NT2/D1 (cell line): ENCODE measurements at places on chromosomes 4 and X.

DNA sequence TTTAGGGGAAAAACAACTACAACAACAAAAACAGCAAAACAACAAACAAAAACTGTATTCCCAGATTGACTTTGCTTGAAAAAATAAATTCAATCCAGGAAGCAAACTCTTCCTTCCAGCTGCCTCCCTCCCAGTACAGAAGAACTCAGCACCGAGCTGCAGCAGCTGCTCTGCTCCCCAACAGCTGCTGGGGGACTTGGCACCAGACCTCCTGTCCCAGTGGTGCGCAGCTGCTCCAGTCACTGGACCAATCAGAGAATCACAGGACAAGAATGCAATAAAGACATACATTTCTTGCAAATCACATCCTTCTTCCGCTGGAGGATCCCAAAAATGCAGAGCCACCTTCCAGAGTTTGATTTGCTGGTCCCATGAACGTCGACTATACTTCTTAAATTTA lies 11.8 kb upstream of the FAM53A start:
- DNase-seq = no peak

- DNase-seq = no peak
Observed at GRCh38 chr4:40848251-40848650, 98.5 kb downstream of the NSUN7 start.

DNA sequence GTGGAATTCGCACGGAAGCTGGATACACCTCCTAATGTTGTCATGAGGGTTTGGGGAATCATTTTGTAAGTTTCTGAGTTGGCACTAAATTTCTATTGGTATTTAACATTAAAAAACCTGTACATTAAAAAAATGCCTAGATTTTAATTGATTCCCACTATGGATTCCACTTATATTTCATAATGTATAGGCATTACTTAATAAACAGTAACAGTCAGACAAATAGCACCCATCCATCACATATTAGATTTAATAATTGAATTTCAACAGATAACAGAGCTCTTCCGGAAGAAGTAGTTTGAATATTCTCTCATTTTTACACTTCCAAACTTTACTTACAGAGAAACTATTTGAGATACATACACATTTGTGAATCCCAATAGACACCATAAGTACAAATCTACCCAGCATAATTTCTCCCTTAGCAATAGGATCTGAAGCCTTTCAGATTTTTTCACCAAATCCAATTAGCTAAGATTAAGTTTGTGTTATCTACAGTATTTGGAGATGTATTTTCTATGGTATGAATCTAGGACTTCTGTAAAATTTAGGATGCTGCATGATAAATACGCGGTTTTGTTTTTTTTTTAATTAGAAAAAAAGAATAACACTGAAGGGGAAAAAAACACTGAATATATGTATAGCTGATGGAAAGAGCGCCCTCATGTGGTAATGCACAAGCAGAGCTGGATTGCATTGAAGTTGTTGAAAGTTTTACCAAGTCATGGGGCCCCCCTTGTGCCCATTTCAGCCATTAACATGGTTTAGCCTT lies 12.2 kb upstream of the ODAM start:
- DNase-seq = peak; percentile 42

DNA sequence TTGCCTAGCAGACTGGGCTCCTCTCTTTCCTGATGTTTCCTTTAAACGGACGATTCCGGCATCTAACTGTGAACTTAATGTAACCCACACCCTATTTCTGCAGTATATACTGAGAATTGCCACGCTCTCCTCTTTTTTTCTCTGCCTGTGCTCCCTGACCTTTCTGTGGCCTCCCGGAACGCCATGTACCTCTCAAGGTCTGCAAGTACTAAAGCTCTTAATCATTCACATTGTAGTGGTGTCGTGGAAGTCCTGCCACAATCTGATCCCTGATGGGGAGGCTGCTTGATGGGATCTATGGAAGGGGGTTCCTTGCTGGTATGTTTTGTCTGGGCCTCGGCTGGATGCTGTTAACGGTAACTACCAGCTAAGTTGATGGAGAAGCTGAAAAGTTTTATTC lies 302.9 kb upstream of the EPHA5 start:
- DNase-seq = no peak

- DNase-seq = no peak
Observed at GRCh38 chrX:18119856-18120255, 100.8 kb downstream of the BEND2 start.

GRCh38 chr4:138327338-138327737 lies 85.2 kb upstream of the SLC7A11 start:
- no peak for DNase-seq

- no peak for DNase-seq
Observed at GRCh38 chr4:184450743-184451535, 23.4 kb downstream of the IRF2 start.

- no peak for DNase-seq
Observed at GRCh38 chrX:1485033-1485432, 32.3 kb upstream of the ASMTL start.

- no peak for DNase-seq
Observed at GRCh38 chr4:76024065-76024464, 768 bp upstream of the CXCL10 start.

DNA sequence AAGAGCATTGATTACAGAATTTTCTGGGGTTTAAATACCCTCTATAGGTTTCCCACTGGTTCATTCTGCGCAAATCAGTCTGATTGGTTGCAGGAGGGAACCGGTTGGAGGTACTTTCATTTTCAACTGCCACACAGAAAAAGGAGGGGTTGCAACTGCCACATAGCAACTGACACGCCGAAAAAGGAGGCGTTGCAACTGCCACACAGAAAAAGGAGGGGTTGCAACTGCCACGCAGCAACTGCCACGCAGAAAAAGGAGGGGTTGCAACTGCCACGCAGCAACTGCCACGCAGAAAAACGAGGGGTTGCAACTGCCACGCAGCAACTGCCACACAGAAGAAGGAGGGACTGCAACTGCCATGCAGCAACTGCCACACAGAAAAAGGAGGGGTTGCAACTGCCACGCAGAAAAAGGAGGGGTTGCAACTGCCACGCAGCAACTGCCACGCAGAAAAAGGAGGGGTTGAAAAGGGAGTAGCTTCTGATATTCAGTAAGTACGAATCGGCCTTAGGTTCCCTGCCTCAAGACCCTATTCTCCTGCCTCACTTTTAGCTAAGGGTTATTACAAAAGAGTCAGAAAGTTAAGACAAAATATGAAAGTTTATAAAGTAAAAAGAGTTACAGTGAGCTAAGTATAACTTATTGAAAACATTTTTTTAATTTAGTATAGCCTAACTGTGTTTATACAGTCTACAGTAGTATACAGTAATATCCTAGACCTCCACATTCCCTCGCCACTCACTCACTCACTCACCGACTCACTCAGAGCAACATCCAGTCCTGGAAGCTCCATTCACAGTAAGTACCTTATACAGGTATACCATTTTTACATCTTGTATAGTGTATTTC lies 431.8 kb downstream of the KCTD8 start:
- no peak for DNase-seq

GRCh38 chrX:51860679-51861078 lies 32.7 kb upstream of the MAGED1 start:
- DNase-seq = peak; percentile 35

GRCh38 chr4:83885256-83886182 lies 349.6 kb downstream of the GPAT3 start:
- no peak for DNase-seq

DNA sequence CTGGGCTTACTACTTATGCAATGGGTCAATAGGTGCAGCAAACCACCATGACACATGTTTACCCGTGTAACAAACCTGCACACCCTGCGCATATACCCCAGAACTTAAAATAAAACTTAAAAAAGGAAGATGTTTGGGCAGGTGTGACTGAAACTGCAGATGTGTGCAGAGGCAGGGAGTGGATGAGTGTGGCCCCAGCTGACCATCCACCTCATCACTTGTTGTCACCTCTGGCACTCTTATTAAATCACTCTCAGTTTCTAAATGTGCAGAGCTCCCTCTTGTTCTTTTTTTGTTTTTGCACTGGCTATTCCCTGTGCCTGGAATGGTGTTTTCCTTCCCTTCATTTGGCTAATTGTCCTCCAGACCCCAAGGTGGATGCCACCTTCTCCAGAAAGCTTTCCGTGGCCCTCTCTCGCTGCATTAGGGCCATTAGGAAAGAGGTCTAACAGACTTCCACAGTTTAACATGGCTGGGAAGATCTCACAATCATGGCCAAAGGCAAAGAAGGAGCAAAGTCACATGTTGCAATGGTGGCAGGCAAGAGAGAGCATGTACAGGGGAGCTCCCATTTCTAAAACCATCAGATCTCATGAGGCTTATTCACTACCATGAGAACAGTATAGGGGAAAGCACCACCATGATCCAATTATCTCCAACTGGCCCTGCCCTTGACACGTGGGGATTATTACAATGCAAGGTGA lies 58.5 kb downstream of the SLC2A9 start:
- DNase-seq = no peak

DNA sequence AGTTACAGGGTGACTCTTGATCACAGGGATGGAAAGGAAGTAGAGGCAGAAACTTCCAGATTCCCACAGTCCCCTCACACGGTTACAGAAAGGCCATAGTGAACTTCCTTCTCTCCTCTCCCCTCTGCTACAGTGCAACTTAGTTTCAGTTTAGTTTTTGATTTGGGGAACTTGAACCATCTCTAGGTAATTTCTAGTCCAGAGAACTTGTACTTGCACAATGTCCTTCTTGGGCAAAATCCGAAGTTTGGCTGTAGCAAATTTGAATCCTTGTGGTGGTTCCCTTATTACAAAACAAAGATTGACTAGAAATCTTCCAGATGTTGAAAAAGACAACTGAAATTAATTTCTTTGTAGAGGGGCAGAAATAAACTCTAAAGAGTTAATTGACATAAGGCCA lies 1.2 kb upstream of the BLTP1 start:
- no peak for DNase-seq

DNA sequence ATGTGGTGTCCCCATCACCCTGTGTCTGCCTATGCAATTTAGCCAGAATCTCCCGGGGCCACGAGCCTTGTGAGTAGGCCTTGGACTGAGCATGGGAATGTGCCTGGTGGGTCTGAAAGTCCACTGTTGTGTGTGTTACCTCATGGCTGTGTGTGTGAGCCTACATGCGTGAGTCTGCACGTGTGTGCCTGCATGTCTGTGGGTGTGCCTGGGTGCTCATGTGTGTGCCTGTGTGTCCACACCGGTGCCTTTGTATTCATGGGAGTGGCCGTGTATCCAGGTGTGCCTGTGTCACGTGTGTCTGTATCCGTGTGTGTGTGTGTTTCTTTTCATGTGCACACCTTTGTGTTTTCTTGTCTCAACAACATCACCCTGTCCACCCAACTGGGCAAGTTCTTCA lies 14.2 kb downstream of the ATP5ME start:
- no peak for DNase-seq
